Airway epithelial cell (primary cell): ENCODE measurements at places on chromosomes 7 and 10. TPM values are rescaled to one million over a fixed set of nuclear protein-coding genes. Genes with fewer than 3 reads are reported as not detected.

The FHIP2A gene
- total RNA-seq = 9.2 and 17.0 TPM in 2 replicates

The ZNF804B gene
- not detected in 2 replicates for total RNA-seq

The CELF2 gene
- total RNA-seq = 2.0 and 6.1 TPM in 2 replicates

The LAMB4 gene
- total RNA-seq = 0.07 and 0.09 TPM in 2 replicates

The HOXA4 gene
- not detected in 2 replicates for total RNA-seq

The VGF gene
- total RNA-seq = 0.09 and 0.14 TPM in 2 replicates

The PRTFDC1 gene
- total RNA-seq = 2.7 and 2.8 TPM in 2 replicates

The UNCX gene
- total RNA-seq = not detected in 2 replicates

The CCDC71L gene
- 22.7 and 24.9 TPM in 2 replicates for total RNA-seq

The WASHC2A gene
- 12.1 and 15.2 TPM in 2 replicates for total RNA-seq

The PPP1R9A gene
- 0.19 and 0.42 TPM in 2 replicates for total RNA-seq

The ANKRD30A gene
- not detected in 2 replicates for total RNA-seq

The ASB4 gene
- total RNA-seq = not detected in 2 replicates

The NPTX2 gene
- total RNA-seq = 0.07 TPM in 1 of 2 replicates, not detected in the other

The FBXO24 gene
- 0.21 and 0.28 TPM in 2 replicates for total RNA-seq

The TUBGCP2 gene
- total RNA-seq = 45.8 and 56.9 TPM in 2 replicates

The TBRG4 gene
- total RNA-seq = 73.0 and 86.7 TPM in 2 replicates

The GTPBP10 gene
- 8.2 and 12.0 TPM in 2 replicates for total RNA-seq
